ENCODE measurements at places on chromosomes 7 and 10.

- DNase-seq, result no peak
These were observed 26.3 kb downstream of the SAMD8 start for GRCh38 chr10:75137533-75138438.

DNA sequence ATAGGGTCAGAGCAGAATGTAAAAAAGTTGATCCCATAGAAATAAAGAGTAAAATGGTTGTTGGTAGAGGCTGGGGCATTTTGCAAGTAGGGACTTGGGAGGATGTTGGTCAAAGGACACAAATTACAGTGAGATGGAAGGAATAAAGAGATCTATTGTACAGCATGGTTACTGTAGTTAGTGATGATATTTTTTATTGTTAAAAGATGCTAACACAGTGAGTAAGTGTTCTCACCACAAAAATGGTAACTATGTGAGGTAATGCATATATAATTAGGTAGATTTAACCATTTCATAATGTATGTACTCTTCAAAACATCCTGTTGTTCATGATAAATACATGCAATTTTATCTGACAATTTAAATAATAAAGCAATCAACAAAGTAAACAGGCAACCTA lies 280.7 kb upstream of the MAGI2 start:
- no peak for DNase-seq

- no peak for DNase-seq
These were observed 133.5 kb downstream of the BUB3 start for GRCh38 chr10:123287594-123288247.

DNA sequence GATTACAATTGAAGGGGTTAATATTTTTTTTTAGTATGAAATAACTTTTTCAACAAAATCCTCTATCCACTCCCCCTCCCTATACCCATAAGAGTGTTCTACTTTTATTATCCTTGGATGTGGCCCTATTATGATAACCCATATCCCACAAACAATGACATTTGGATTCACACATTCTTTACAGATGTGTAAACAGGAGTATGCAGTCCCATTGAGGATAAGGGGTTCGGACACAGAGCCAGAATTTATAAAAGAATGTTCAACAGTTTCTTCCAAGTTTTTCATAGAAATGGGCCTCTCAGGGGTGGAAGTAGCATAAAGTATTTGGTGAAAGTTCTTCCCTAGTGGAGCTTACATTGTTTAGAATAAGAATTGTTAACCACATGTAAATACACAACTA lies 16.1 kb upstream of the PCLO start:
- no peak for DNase-seq

DNA sequence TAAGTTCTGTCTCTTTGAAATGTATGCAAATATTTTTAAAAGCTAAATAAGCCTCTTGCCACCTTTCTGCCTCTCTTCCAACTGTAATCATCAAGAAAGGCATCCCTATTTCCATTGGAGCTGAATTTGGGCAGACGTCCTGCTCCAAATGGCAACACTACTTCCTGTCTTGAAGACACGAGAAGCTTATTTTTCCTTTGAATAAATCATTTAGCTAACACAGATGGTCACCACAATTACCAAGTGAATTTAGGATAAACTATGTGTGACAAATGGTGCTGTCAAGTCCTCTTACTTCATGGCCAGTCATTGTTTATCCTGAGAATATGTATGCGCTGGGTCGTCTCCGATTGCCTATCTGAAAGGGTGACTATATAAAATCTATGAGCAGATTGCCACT lies 268.0 kb downstream of the ANKRD7 start:
- DNase-seq, result no peak

DNA sequence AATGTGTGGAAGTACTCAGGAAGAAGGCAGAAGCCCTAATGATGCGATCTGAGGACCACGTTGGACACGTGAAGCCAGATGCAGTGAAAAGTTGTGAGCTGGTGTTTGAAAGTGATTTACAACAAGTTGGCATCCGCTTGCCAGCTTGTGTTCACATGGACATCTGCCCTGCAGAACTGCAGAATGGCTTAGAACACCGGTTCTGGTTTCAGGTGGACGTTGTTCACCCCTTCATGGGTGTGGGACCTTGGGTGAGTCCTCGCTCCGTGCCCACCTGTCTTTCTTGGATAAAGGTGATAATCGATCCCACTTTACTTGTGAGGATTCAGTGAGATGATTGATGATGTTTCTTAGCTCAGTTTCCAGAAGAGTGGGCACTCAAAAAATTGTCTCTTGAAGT lies 53.8 kb downstream of the CAMK1D start:
- DNase-seq, result no peak
